ENCODE measurements at places on chromosomes 13 and 19. TPM values are rescaled to one million over a fixed set of nuclear protein-coding genes. Genes with fewer than 3 reads are reported as not detected.

DNA sequence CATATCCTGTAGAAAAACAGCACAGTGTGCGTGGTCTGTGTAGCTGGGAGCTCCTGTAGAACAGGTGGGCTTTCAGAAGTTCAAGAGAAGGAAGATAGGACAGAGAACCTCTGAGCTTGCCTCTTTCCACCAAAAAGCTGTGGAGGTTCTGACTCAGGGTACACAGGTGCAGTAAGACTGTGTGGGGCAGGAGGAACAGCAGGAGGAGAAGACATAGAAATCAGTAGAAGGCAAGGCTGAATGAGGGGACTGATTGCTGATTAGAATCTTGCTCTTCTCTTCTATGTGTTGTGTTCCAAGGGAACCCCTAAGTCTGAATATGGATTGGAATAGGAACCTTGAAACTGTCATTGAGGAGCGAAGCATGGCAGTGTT, 122.7 kb downstream of the AKAP11 start:
- no peaks in the 10 kb centered on the region for H3K27me3 ChIP-seq
- H3K4me3 ChIP-seq: peak overlapping the region; percentile 64
- H3K27ac ChIP-seq: peak overlapping the region; percentile 97
- no peak for DNase-seq

The PROZ gene
- total RNA-seq: not detected

DNA sequence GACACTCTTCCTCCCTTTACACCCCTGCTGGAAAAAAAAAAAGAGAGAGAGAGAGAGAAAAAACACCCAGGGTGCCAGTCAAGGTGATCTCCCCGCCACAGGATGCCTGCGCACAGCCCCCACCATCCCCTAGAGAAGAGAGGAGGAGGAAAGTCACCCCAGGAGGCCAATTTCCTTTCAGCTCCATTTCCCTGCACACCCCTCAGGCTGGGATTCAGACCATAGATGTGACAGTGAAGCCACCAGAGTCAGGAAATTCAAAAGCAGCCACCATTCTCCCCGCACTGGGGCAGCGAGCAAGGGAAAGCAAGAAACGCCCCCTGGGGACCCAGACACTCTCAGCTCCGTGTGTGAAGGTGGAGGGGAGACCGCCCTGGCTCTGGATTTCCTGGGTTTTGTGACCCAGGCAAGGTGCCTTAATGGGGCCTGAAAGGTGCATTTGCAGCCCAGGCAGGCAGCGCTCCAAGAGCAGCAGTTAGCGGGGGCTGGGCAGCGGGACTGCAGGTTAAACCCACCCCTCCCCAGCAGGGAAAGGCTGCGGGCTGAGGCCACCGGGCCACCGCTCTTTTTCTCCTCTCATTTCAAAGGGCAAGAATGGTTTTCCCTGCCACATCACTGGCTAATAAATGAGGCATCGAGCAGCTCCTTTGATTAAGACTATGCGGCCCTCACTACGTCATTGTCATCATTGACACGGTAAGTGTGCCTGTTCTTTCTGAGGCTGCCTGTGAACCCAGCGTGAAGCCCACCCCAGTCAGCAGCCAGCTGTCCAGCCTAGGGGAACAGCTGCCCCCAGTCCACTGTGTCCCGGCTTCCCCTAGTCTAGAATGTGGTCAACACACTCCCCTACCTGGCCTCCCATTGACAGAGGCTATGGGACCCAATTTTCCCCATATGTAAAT, 83.8 kb upstream of the TM9SF2 start:
- peaks cover 56% of the 10 kb centered on the region for H3K4me1 ChIP-seq
- H3K27ac ChIP-seq: peak overlapping the region; percentile 76
- no peaks in the 10 kb centered on the region for H3K36me3 ChIP-seq
- peak overlapping the region; percentile 54 for H3K4me3 ChIP-seq
- H3K27me3 ChIP-seq: no peaks in the 10 kb centered on the region

The F10 gene
- total RNA-seq: not detected

- peak overlapping the region; percentile 66 for H3K27ac ChIP-seq
- no peak overlapping the region for H3K4me3 ChIP-seq
- peaks cover 33% of the 10 kb centered on the region for H3K4me1 ChIP-seq
These were observed 4.3 kb downstream of the N4BP2L1 start for GRCh38 chr13:32423592-32423991.

DNA sequence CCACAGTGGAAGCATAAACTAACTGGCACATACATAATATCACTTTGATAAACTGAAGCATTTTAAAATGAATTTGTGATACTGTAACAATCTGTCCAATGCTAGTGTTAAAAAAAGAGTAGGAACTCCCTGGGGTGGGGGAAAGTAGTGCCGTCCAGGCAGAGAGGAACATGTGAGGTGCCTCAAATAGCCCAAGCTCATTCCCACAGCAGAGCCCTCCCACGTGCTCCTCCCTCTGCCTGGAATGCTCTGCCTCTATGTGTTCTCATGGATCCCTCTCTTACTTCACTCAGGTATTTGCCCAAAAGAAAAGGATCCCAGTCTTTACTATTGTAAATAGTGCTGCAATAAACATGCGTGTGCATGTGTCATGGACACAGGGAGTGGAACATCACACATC, 188.1 kb downstream of the NHLRC3 start:
- no peak overlapping the region for H3K27ac ChIP-seq
- H3K4me1 ChIP-seq: no peaks in the 10 kb centered on the region
- no peak for DNase-seq
- no peaks in the 10 kb centered on the region for H3K36me3 ChIP-seq

DNA sequence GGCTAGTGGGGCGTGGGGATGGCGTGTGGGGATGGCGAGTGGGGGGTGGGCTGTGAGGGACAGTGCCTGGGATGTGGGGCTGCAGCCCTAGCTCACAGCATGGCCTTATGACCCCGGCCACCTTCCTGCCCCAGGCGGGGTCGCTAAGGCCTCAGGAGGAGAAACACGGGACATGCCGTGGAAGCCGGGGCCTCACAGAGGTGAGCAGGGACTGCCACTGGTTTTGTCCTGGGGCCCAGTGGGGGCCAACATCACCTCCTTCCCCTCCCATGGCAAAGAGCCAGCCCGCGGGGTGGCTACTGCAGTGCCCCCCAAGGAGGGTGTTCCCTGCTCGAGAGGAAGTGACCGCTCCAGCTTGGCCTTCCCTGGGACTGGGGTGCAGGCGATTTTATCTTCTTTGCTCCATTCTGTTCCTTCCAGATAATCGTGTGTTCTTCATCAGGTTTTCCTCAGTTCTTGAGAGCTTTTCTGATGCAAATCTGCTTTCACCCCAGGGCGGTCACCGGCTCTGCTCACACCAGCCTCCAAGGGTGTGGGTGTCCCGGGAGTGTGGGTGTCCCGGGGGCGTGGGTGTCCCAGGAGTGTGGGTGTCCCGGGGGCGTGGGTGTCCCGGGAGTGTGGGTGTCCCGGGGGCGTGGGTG, 1.2 kb downstream of the F7 start:
- no peak overlapping the region for H3K27ac ChIP-seq
- H3K4me1 ChIP-seq: no peaks in the 10 kb centered on the region
- no peaks in the 10 kb centered on the region for H3K36me3 ChIP-seq
- DNase-seq: no peak

The CHMP2A gene
- 111 TPM for total RNA-seq

DNA sequence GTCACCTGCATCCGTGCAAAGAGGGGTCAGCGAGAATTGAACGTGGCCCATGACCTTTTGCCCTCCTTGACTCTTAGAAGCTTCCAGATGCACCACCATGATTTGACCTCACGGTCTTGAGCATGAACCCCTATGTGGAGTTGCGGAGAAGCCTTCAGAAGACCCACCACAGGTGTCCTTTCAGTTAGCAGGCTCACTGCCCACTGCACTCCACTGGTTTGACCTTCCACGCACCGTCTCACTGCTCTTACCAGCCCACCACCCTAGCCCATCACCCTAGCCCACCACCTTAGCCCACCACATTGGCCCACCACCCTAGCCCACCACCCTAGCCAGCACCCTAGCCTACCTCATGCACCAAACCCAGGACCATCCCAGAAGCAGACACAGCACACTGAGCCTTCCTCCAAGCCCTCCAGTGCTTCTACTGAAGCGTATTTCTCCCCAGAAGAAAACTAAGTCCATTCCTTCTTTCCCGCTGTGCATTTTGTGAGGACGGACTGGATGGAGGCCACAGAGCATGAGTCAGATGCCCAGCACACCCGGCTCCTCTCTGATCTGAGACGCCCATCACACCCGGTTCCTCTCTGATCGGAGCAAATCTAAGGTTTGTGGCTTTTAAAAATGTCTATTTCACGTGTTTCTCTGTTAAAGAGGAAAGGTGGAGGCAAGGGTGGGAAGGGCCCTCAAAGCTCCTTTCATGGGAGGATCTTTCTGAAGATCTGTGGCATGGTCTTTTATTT, 45.8 kb downstream of the SOX1 start:
- no peak overlapping the region for H3K27ac ChIP-seq
- no peak overlapping the region for H3K4me3 ChIP-seq
- DNase-seq: no peak
- H3K27me3 ChIP-seq: peaks cover 22% of the 10 kb centered on the region

The RUBCNL gene
- 1.1 TPM for total RNA-seq

DNA sequence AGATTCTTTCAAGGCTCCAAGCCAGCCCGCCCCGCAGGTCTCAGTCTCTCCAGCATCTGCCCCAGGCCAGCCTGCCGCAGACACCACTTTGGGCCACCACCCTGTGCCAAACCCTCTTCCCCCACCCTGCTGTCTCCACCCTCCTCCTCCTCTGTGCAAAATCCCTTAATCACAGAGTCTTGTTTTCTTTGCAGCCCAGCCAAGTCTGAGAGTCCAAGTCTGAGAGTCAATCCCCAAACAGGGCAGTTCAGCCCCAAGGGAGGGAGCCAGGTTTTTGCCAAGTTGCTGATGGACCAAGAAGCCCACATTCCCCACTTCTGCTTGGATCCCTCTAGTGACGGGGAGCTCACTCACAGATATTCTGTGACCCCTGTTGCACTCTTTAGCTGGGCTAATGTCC, 3.1 kb downstream of the ADAMTS10 start:
- no peaks in the 10 kb centered on the region for H3K36me3 ChIP-seq
- H3K27me3 ChIP-seq: peaks cover 8% of the 10 kb centered on the region
- peaks cover 16% of the 10 kb centered on the region for H3K4me1 ChIP-seq
- peak overlapping the region; percentile 4 for H3K27ac ChIP-seq
- DNase-seq: no peak
- H3K4me3 ChIP-seq: no peak overlapping the region
